ENCODE measurements at places on chromosomes 5 and 9.

DNA sequence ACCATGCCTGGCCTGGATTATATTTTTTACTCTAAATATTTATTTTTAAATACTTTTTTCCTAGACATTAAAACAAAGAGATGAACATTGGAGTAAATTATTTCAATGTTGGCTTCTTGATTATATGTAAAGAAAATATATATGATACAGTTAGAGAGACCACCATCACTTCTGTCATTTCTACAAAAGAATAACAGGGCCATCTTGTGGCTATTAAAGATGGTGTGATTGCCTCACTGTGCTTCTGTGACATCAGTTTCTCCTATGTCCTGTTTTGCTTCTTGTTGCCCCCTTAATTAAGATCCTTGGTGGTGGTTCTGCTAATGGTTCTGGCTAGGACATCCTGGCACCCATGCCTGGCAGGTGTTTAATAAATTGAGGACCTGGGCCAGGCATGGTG lies 32.9 kb downstream of the NDFIP1 start:
- DNase-seq: no peak

DNA sequence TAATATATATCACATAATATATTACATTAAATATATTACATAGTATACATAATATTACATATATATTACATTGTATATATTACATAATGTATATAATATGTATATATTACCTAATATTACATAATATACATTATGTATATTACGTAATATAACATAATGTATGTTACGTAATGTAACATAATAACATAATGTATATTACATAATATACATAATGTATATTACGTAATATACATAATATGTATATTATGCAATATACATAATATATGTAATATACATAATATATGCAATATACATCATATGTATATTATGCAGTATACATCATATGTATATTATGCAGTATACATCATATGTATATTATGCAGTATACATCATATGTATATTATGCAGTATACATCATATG lies 19.1 kb downstream of the CYLC2 start:
- no peak for DNase-seq

- DNase-seq: no peak
Measured at GRCh38 chr5:56640763-56641406, 174.5 kb upstream of the MAP3K1 start.

DNA sequence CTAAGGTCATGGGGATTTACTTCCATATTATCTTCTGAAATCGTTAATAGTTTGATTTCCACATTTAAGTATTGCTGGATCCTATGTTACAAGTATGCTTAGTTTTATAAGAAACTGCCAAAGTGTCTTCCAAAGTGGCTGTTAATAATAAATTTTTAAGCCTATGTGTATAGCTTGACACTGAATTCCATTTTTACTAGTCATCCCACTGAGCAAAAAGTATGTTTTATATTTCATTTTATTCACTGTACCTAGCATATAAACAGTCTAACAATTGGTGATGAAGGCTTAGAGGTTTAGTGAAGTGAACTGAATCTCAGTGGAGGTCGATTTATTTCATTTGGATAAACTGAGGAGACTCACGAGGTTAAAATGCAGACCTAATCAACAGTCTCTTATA lies 174.6 kb downstream of the ADAMTS6 start:
- no peak for DNase-seq

DNA sequence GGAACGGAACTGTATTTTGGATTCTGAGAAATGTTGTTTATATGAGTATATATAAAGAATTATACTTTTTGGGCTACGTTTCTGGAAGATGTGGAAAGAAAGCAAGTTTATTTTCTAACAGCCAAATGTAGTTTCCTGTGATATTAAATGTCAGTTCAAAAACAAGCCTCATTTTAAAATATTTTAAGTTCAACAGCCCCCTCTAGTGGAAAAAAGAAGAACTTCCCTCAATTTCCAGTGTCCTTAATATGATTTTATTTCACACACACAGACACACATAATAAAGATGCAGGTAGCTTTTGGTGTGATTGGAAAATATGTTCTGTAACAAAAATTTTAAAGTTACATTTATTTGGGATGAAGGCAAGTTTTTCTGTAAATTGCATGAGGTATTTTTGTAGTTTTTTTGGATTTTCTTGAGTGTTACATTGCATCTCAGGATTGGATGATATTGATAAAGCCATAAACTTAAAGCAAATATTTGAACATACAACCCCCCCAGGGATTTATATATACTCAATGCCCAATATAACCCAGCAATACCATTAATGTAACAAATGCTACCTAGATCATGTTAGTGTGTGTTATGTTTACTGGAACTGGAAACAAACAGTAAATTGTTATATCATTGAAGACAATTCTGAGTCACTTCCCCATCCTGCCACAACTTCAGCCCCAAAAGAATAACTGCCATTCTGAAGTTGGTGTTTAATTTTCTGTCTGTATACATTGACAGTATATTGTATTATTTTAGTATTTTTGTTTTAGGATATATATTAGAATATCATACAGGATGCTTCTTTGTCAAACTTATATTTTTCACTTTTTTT lies 54.0 kb downstream of the CCDC171 start:
- peak; percentile 11 for DNase-seq
